ENCODE measurements at places on chromosomes 1 and 21.

- H3K27ac ChIP-seq = no peak overlapping the region
- H3K36me3 ChIP-seq = no peaks in the 10 kb centered on the region
- H3K4me3 ChIP-seq = no peak overlapping the region
Measured at GRCh38 chr1:154413177-154413783, 8.1 kb downstream of the IL6R start.

GRCh38 chr1:185920602-185921001 lies 186.4 kb downstream of the HMCN1 start:
- no peaks in the 10 kb centered on the region for H3K36me3 ChIP-seq
- H3K27ac ChIP-seq = no peak overlapping the region
- no peaks in the 10 kb centered on the region for H3K4me1 ChIP-seq
- no peak overlapping the region for H3K4me3 ChIP-seq
- no peak for DNase-seq

GRCh38 chr1:2172012-2172411 lies 22.6 kb downstream of the FAAP20 start:
- peaks cover 5% of the 10 kb centered on the region for H3K36me3 ChIP-seq
- H3K27ac ChIP-seq = no peak overlapping the region
- DNase-seq = no peak
- peaks cover 9% of the 10 kb centered on the region for H3K27me3 ChIP-seq

- no peak for DNase-seq
- peaks cover 9% of the 10 kb centered on the region for H3K4me1 ChIP-seq
- H3K36me3 ChIP-seq = no peaks in the 10 kb centered on the region
- no peaks in the 10 kb centered on the region for H3K27me3 ChIP-seq
- no peak overlapping the region for H3K4me3 ChIP-seq
- H3K27ac ChIP-seq = no peak overlapping the region
Measured at GRCh38 chr21:17433730-17434129, 79.1 kb upstream of the CXADR start.

DNA sequence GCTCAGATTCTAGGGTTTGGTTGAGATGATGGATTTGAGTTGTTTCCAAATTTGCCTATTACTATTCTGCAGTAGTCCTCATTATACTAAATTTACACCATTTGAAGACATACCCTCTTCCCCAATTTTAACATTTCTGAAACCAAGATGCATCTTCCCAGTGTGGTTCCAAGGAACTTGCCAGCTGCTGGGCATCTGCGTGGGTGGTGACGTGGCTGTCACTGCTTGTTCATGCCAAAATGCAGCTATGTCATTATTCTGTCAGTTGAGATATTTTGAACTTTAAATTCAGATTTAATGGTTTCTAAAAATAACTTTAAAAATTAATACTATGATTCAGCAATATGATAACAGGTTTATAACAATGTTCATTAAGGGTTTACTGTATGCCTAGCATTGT lies 1.2 kb downstream of the ZFP69 start:
- peak overlapping the region; percentile 39 for H3K27ac ChIP-seq
- H3K36me3 ChIP-seq = peaks cover 18% of the 10 kb centered on the region
- peak overlapping the region; percentile 92 for H3K4me3 ChIP-seq
- peaks cover 3% of the 10 kb centered on the region for H3K4me1 ChIP-seq
- H3K27me3 ChIP-seq = peaks cover 5% of the 10 kb centered on the region
- no peak for DNase-seq

GRCh38 chr1:206663832-206664652 lies 20.7 kb upstream of the MAPKAPK2 start:
- H3K4me1 ChIP-seq = peaks cover 9% of the 10 kb centered on the region
- H3K36me3 ChIP-seq = no peaks in the 10 kb centered on the region
- H3K4me3 ChIP-seq = peak overlapping the region; percentile 6
- DNase-seq = peak; percentile 77
- H3K27ac ChIP-seq = peak overlapping the region; percentile 39
- peaks cover 1% of the 10 kb centered on the region for H3K27me3 ChIP-seq

- no peaks in the 10 kb centered on the region for H3K27me3 ChIP-seq
- no peaks in the 10 kb centered on the region for H3K36me3 ChIP-seq
- H3K27ac ChIP-seq = no peak overlapping the region
- H3K4me3 ChIP-seq = no peak overlapping the region
Measured at GRCh38 chr1:237852342-237852741, 38.4 kb downstream of the ZP4 start.

DNA sequence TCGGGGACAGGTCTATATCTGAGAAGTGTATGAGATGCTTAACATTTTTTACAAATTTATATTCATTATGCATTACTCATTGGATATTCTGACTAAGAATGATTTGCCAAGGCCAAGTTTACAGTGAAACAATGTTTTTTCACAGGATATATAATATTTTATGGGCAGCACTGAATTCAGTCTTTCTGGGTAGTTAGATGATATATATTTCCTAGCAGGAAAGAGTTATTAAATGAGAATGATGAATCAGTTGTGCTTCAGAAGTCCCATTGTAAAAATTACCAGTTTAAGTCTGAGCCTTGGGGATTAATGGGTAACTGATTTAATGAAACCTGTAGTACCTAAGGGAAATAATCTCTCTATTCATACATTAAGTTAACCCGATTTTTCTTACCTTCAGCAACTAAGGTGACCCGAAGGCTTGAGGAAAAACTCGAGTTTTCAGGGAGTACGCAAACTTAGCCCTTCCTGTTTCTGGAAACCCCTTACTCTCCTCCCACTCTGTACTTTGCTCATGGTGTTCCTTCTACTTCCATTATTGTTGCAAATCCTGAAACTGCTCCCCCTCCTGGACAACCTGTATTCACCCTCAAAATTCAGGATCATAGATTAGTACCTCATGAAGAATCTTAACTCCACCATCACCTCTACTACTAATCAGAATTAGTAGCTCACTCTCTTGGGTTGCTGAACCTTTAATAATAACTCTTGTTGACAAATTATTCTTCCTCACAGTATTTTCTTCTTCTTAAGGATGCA lies 135.1 kb downstream of the AK5 start:
- no peak overlapping the region for H3K4me3 ChIP-seq
- H3K36me3 ChIP-seq = no peaks in the 10 kb centered on the region
- no peaks in the 10 kb centered on the region for H3K27me3 ChIP-seq

GRCh38 chr1:147086129-147086528 lies 86.1 kb downstream of the PRKAB2 start:
- peak overlapping the region; percentile 14 for H3K4me3 ChIP-seq
- H3K36me3 ChIP-seq = no peaks in the 10 kb centered on the region
- no peak overlapping the region for H3K27ac ChIP-seq
- peaks cover 3% of the 10 kb centered on the region for H3K4me1 ChIP-seq
- DNase-seq = no peak
